Tibial nerve (tissue), 4 donors: ENCODE measurements at places on chromosomes 4 and X. TPM values are rescaled to one million over a fixed set of nuclear protein-coding genes. Genes with fewer than 3 reads are reported as not detected.

The UBA6 gene
- total RNA-seq = 39.6 TPM

DNA sequence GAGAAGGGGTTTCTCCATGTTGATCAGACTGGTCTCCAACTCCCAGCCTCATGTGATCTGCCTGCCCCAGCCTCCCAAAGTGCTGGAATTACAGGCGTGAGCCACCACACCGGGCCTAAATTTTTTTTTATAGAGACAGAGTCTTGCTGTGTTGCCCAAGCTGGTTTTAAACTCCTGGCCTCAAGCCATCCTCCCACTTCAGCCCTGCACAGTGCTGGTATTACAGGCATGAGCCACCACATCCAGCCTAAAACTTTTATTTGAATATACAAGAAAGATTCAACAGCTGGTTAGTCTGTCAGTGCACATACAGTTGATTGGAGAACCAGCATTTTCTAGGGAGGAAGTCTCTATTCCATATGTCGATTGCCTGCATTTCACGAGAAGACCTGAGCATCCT, 91.2 kb downstream of the LRP2BP start:
- no peak for DNase-seq

GRCh38 chr4:89001647-89002445, 55.1 kb downstream of the FAM13A start:
- no peak for DNase-seq

The USP51 gene
- total RNA-seq = 14.3 TPM

GRCh38 chr4:123667496-123667895, 270.9 kb downstream of the SPRY1 start:
- DNase-seq = no peak

The KLKB1 gene
- total RNA-seq = 1.2 TPM

- no peak for DNase-seq
Observed at GRCh38 chr4:88443486-88443885, 13.4 kb upstream of the HERC5 start.

The CDS1 gene
- total RNA-seq = under 0.01 TPM

DNA sequence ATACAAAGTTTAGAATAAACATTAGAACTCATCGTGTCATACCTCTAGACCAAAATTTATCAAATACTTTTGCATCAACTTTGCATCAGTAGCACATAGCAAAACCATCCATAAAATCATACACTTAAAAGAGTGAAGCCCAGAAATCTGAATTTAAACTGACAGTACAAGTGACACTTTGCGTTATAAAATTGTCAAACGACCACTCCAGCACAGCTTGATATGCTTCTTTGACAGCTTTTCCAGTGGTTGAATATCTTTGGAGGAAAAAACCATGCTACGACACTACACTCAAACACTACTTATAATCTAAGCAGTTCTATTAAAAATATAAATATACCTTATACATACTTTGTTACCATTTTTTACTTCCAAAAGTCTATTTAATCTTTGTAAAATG, 1644.4 kb downstream of the STIM2 start:
- DNase-seq = no peak

GRCh38 chr4:135838889-135839288, 1637.3 kb upstream of the PABPC4L start:
- no peak for DNase-seq
